ENCODE measurements at places on chromosomes 3 and 15.

- no peak for DNase-seq
Measured at GRCh38 chr3:134614955-134615354, 35.9 kb downstream of the KY start.

- no peak for DNase-seq
Measured at GRCh38 chr3:37763309-37763708, 98.4 kb upstream of the CTDSPL start.

- DNase-seq = no peak
Measured at GRCh38 chr3:138384976-138385375, 36.6 kb downstream of the MRAS start.

GRCh38 chr15:92687746-92688145 lies 32.2 kb upstream of the FAM174B start:
- DNase-seq = no peak

- no peak for DNase-seq
Measured at GRCh38 chr3:179081885-179082284, 10.3 kb upstream of the ZMAT3 start.

- DNase-seq = no peak
Measured at GRCh38 chr15:85954586-85954985, 125.1 kb upstream of the AGBL1 start.

GRCh38 chr3:185094697-185095096 lies 58.2 kb downstream of the C3orf70 start:
- no peak for DNase-seq

DNA sequence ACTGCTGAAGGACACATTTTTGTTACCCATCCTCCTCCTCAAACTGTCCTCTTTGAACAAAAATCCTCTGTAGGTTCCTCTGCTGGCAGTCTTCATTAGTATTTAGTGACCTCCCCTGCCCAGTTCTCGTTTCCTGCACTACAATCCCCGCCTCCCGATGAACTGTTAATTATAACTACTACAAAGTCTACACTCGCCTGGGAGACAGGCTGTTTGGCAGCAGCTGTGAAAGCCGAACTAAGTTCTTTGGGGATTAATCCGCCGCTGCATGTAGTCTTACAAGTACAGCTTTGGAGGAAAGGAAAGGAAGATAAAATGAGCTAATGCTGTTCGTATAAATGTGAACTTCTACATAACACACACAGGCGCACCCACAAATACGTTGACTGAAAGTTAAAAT lies 160.0 kb upstream of the WNT5A start:
- no peak for DNase-seq

DNA sequence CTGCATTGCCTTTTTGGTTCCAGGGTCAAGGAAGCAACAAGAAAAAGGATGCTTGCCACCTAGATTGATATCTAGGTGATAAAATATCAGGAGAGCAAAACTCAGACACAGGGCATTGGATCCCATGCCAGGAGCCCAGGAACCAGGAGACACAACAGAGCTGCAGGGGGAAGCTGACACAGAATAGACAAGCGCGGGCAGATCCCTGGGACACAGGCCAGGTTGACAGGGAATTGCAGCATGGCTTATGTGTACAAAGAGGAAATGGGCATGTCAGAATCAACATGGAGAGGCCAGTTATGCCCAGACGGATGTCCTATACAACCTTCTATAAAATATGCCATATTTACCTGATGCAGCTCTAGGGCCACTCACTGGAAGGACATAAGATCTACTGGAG lies 84.2 kb downstream of the SEMA6D start:
- DNase-seq = no peak

- no peak for DNase-seq
Measured at GRCh38 chr15:100694381-100695021, 92.1 kb downstream of the ASB7 start.

- DNase-seq = no peak
Measured at GRCh38 chr3:48470286-48470685, 23.7 kb downstream of the ATRIP start.

- DNase-seq = no peak
Measured at GRCh38 chr15:40847223-40847961, 3.5 kb downstream of the SPINT1 start.

DNA sequence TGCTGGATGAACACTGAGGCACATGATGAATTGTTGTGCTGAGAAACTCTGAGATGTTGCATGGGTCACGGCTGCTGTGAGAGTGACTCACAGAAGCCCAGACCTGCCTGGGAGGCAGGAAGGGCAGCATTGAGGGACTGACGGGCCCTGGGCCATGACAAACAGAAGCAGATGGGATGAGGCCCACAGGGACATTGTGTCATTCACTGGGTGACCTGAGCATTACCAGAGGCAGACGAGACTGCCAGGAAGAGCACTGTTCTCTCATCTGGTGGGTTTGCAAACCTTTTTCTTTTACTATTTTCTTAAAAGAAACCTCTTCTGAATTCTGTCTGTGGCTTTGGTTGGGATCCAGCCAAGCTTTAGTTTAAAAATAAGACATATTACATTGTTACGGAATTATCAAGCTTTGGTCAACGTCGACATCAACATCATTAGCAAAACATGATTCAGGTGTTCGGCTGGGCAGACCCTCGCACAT lies 67.8 kb downstream of the BDH1 start:
- DNase-seq = no peak
